ENCODE measurements at places on chromosomes 5 and 9.

DNA sequence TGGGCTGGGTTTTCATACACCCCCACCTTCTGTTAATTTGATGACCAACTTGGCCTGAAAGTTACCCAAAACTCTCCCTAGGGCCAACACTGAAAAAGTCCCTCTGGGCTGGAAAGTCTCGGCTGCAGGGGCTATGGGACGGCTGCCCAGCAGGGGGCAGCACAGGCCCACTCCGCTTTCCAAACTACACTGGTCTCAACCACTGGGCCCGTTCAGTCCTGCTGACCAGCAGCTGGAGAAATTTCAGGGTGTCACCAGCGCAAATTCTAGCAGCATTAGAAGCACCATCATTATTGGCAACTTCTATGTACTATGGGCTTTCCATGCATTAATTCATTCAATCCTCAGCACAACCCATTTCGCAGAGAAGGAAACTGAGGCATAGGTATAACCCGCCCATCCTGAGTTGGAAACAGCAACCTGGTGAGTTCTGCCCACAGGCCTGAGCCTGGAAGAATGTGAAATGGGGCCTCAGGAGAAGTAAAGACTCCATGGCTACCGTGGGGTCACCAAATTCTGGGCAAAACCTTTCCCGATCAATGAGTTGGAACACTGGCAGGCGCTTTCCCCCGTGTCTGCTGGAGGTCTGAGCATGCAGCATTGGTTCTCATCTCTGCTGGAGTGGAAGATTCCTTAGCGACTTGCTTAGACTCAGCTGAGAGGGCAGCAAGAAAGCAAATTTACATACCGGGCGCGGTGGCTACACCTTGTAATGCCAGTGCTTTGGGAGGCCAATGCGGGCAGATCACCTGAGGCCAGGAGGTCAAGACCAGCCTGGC, 9.7 kb downstream of the ORM2 start:
- peak; percentile 68 for DNase-seq

- no peak for DNase-seq
Measured at GRCh38 chr5:174425964-174426290, 298.5 kb upstream of the MSX2 start.

DNA sequence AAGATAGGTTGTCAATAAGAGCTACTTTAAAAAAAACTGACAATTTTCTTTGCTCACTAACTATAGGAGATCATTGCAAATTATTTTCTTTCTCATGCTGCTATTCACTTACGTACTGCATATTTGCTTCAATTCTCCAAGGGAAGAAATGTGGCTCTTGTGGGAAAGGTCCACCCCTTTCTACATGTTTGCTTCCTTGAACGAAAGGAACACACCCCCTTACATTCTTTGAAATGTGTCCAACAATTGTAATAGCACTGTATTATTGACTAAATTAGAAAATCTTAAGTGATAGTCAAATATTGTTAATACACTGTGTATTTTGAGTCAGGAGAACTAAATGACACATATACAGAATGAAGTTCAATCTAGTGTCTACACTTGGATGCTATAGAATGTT, 5.2 kb downstream of the MEF2C start:
- DNase-seq = no peak

GRCh38 chr5:71971862-71972261, 135.4 kb upstream of the MAP1B start:
- no peak for DNase-seq

DNA sequence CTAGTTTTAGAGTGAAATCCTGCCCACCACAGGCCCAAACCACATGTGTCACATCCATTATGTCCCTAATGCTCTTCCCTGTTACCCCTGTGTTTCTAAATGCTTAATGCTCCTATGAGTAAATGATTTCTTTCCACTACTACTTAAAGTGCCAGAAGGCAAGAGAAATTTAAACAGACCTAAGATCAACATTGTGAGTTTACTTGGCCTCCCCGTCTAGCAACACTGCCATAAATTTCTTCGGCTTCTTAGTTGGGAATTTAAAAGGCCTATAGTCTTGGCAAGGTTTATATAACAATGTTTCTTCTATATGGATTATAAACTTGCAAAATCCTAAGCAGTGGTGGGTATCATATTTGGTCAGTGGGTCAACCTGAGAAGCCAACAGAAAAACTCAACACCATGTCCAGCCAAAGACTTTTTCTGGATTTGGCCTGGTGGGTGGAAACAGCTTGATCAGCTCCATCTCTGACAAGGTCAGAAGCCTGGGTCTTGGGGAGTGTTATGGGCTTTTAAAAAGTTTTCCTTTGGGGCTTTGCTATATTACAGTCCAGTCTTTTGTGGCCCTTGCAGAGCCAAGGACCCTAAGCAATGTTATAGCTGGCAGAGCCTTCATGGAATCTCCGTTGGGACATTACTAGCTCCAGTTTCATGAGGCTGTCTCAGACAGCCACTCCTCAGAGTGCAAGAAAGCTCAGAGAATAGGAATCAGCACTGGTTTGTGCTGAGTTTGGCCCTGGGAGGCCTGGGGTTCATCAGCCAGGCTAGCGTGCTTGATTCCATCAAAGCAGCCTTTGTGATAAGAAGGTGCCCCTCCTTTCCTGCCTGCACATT, 119.8 kb downstream of the PRDM6 start:
- no peak for DNase-seq

DNA sequence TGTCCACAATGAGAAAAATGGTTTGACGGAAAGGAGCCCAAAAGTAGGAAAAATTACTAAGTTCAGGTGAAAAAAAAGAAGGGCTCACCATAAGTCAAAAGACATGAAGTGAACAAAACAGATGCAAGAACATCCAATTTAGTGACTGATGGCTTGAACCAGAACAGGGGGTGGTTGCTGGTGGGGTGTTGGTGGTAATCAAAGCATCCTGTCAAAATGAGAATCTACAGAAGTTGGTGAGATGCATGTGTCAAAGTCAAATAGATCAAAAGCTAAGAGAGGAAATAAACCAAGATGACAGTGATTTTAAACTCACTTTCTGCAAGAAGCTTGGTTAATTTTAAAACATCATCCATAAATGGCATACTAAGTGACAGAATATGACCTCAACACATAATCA, 117.4 kb downstream of the MLLT3 start:
- no peak for DNase-seq

DNA sequence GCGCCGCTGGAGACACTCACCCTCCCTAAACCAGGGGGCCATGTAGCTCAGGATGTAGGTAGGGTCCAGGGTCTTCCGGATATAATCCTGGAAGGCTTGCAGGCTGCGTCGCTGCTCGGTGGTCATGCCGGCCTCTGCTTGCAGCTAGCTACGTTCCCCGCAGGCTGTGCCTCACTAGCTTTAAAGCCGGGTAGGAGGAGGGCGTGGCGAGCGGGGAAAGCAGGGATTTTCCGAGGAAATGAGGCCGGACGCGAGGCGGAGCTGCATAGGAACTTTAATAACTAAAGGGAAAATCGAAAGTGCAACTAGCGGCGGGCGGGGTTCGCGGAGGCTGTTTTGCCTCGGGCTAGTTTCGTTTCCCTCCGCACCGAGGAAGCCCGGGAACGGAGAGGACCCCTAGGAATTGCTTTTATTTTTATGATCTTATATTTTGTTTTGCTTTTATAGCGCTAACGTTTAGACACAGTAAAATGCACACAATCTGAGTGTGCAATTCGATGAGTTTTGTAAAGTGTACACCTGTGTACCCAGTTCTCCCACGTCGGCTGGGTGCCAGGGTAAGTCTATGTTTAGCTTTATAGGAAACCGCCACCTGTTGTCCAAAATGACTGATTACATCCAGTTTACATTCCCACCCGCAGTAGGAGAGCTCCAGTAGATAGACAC, at the start of gene RIGI:
RIGI (minus strand) TSS at position 156 of the 666 bp plus-strand sequence; CDS start at position 126, 30 bp downstream.
- DNase-seq = peak; percentile 59

DNA sequence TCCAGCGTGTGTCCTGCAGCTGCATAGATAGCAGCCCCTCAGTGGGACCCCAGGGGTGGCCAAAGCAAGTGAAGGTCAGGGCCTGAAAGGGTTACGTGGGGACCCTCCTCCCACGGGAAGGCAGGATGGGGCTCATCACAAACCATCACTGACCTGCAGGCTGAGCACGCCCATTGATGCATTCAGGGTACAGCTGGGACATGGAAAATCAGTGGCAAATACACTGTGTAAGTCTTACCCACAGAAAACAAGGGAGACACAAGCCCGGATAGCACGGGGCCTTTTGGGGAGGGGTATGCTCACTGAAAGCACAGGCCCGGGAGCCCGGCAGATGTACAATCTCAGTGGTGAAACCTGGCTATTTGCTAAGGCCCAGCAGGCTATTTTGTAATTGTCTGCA, 49.1 kb downstream of the SEMA4D start:
- no peak for DNase-seq

GRCh38 chr9:137564817-137565411, 13.2 kb downstream of the MRPL41 start:
- no peak for DNase-seq

DNA sequence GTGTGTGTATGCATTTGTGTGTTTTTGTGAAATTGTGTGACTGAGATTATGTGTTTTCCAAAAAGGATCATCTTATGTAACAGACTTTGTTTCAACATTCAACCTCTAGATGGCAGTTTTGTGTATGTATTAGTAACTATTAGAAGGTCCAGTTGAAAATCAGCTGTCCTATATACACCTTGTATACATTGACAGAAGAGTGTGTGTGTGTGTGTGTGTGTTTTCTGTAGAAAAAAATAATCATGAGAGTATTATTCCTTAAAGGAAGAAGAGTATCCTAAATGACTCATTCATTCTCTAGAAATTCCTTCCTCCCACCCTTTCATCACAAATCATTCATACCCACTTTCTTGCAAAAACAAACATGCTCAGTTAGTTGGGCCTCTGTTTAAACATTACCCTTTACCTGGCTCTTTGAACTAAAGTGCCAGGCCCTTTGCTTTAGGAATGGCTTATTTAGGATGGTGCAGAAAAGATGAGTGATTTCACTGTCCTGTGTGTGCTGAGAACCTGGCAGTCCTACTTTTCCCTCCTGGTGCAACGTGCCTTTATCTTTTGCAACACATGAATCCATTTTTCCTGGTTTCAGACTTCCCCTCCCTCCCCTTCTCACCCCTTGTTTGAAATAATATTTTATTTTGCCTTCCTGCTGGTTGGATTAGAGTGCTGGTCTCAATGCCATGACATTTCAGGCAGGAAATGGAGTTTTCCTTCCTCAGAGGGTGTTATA, 152.2 kb downstream of the ARHGAP26 start:
- no peak for DNase-seq

DNA sequence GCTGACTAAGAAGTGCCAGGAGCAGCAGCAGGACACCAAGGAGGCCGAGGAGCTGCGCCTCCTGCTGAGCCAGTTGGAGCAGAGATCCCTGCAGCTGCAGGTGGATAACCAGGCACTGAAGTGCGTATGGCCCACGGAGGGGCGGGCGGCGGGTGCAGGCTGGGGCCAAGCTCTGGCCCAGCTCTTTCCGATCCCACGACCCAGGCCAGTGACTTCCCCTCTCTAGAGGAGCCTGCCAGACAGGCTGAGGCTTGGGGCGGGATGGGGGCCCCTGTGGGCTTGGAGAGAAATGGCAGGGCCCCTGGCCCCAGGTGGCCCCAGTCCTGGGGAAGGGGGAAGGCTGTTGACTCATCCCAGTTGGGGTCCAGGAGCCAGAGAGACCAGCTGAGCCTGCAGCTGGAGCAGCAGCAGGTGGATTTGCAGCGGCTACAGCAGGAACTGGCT, 3.6 kb downstream of the PTRH1 start:
- DNase-seq = no peak

DNA sequence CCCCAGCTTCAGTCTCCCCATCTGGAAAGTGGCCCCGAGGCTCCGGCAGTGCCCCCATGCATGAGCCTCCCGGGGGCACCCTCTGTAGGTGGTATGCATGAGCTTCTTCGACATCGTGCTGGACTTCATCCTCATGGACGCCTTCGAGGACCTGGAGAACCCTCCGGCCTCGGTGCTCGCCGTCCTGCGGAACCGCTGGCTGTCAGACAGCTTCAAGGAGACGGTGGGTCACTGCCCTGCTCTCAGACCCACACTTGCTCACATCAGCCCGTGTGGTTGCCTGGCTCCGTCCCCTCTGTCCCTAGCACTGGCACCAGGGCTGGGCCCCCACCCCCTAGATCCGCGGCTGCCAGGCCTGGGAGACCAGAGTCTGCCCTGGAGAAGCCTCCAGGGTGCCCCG, 12.8 kb upstream of the DOLPP1 start:
- DNase-seq = no peak

DNA sequence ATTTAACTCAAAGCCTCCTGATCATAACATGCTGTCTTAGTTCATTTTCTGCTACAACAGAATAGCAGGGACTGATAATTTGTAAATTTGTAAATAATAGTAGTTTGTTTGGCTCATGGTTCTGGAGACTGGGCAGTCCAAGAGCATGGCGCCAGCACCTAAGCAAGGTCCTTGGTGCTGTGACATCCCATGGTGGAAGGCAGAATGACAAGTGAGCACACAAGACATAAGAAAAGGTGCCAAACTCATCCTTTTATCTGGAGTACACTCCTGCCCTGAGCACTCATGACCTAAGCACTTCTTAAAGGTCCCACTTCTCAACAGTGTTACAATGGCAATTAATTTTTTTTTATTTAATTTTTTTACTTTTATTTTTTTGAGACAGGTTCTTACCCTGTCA, 16.1 kb downstream of the UBE2B start:
- no peak for DNase-seq

DNA sequence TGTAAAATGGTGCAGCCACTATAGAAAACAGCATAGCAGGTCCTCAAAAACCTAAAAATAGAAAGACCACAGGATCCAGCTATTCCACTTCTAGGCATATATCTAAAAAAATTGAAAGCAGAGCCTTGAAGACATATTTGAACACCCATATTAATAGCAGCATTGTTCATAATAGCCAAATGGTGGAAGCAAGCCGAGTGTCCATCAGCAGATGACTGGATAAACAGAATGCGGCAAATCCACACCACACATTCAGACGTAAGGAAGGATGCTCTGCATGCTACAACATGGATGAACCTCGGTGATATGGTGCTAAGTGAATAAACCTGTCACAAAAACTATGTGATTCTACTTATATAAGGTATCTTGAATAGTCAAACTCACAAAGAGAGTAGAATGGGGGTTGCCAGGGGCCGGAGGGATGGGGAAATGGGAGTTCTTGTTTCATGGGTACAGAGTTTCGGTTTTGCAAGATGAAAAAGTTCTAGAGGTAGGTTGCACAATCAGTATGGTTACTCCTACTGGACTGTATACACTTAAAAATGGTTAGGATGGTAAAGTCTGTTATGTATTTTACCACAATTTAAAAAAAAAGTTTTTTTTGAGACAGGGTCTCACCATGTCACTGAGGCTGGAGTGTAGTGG, 17.1 kb upstream of the HSD17B3 start:
- no peak for DNase-seq

- DNase-seq = no peak
Measured at GRCh38 chr5:180718810-180719453, 20.9 kb downstream of the OR2Y1 start.

DNA sequence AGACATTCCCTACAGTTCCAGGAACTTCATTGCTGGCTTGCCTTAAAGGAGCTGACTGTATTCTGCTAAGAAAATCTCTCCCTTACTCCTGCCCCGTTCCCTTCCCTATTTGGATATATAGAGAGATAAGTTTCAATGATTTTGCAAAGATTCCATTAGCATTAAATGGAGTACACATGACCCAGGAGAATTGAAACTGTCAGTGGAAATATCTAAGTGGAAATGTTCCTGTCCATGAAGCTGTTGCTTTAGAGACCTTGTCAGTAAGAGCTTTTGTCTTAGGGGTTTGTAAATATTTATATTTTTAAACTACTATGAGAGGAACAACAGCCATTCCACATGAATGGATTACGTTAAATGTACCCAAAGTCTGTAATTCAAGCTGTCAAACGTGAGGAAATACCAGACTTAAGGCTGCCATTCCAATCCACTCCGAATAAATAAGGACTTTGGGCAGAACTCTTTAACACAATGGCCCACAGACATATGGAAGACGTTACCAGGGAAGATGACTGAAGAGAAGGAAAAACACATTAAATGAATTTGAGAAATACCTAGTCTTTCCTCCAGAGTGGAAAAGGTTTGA, 387.1 kb upstream of the PAPPA start:
- DNase-seq = no peak

Measured in activated B cell treated with CpG ODN at 0.5 μM for 24 hours (primary cell).